ENCODE measurements at places on chromosomes 12 and 14.
A peak's percentile ranks its signal among the peaks of the same experiment; 100 is the strongest.

GRCh38 chr12:49720214-49720613 is 13.0 kb upstream of the FMNL3 start:
- DNase-seq, result no peak

- DNase-seq, result no peak
Measured at GRCh38 chr12:122646517-122647217, 56.5 kb downstream of the HCAR2 start.

DNA sequence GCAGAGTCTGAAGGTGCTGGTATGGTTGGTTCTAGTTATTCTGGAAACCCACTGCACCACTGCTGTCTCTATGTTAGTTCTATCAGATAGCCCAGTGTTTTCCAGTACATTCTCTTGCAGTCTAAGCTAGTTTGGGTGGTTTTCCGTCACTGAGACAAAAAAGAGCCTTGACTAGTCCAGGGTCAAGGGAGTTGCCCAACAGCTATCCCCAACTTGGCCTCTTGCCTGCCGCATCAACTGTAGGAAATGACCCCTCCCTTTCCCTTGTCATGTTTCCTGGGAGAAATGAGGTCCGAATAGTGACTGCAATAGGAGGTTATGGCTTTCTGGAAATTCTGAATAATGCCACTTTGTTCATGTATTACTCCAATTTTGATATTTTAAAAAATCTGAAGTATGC is 160.4 kb downstream of the EFCAB11 start:
- DNase-seq, result no peak

- no peak for DNase-seq
Measured at GRCh38 chr14:91381801-91382670, 35.6 kb downstream of the CCDC88C start.

- DNase-seq, result no peak
Measured at GRCh38 chr12:124804011-124804621, 59.5 kb downstream of the SCARB1 start.

GRCh38 chr12:116959845-116960514 is 49.2 kb downstream of the FBXW8 start:
- peak; percentile 6 for DNase-seq

DNA sequence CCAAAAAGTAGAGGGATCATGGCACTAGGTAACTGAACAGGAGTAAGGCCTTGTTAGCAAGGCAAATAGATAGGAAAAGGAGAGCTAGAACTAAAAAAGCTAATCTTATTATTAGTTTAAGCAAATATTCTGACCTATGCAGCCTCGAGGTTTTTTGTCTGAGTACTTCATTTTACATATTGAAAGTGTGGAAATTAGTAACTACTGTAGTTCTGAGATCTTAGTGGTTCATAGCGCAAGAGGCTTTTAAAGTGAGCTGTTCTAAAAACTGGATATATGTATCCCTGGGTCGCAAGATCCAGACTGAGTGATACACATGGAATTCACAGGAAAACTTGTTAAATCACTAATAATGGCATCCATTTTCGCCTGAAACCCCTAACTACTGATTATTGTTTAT is 411.0 kb upstream of the SOX5 start:
- no peak for DNase-seq

DNA sequence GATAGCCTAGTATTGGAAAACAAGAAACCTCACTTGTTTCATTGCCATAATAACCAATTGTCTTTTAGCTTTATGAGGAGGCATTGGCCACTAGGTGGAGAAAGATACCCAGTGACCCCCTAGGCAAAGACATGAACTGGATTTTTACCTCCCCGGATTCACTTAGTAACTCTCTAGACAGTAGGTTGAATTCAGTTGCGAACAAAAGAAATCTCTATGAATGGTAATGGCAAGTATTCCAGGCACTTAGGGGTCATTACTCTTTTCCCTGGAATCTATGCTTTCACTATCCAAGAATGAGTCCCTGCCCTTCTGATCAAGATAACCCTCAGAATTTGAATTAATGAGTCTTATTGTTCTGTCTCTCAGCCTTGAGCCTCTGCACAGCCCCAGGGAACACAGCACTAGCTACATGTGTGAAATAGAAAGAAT is 29.5 kb upstream of the RHOJ start:
- no peak for DNase-seq

- no peak for DNase-seq
Measured at GRCh38 chr12:95208678-95209077, 8.6 kb downstream of the FGD6 start.

GRCh38 chr14:87935081-87935828 is 57.7 kb downstream of the GALC start:
- DNase-seq, result no peak

- no peak for DNase-seq
Measured at GRCh38 chr14:93150227-93151208, 34.2 kb downstream of the MOAP1 start.

DNA sequence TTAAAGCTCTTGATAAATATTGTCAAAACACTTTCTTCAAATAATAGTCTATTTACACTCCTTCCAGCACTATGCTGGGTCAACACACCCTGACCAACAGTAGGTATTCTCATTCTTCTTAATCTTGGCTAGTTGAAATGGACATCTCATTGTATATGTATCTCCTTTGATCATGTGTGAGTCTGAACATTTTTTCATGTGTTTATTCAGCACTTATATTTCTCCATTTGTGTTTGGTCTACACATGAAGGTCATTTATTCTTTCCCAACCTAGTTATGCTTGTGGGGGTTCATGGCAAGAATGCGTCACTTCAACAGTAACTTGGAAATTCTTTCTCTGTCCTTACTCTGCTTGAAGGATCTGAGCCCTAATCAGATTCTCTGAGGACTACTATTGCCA is 133.1 kb upstream of the ARID2 start:
- DNase-seq, result no peak

GRCh38 chr12:131905081-131905629 is 10.7 kb downstream of the ULK1 start:
- DNase-seq, result no peak

GRCh38 chr12:55699471-55700055 is 8.1 kb downstream of the ITGA7 start:
- no peak for DNase-seq

DNA sequence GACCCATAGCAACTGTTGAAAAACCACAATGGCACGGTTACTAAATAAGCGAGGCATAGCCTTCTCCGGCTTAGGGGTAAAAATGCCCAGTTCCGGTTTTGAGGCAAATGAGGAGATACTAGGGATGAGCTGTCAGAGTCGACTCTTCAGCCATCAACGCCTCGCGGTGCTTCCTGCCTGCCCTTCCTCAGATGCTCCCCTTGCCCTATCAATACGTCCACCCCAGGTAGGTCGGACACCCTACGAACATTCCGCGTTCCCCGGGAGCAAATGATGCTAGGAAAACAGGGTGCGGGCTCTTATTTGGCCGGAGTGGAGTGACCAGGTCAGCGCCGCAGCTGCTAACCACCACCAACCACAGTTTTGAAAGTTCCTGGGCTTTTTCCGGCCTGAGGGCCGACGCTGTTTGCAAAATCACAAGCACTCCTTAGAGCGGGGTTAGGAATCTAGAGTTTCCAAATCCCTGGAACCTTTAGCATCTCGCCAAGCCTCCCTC is 1.2 kb downstream of the SRSF9 start:
- no peak for DNase-seq

DNA sequence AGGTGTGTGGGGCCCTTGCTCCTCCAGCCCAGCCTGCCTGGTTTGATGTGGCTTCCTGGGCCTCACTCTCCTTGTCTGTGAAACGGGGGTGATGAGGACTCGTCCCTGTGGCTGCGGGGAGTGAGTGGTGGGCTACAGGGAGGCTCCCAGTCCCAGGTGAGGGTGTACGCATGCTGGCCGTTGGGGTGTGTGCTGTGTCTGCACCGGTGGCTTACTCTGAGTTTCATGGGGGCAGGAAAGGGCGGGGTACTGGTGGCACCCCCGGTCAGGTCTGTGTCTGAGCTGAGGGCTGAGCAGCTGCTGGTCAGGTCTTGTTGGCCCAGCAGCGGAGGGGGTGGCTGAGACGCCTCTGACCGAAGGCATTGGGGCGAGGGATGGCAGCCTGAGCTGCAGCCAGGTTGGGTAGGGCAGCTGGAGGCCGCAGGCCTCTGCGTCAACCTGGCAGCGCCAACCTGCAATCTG is 11.2 kb downstream of the ULK1 start:
- no peak for DNase-seq

GRCh38 chr12:24719293-24719721 is 229.6 kb downstream of the BCAT1 start:
- DNase-seq, result no peak

GRCh38 chr14:61866932-61867920 is 105.0 kb downstream of the SNAPC1 start:
- no peak for DNase-seq

- no peak for DNase-seq
Measured at GRCh38 chr14:90797919-90798318, 18.3 kb downstream of the TTC7B start.

GRCh38 chr14:57875296-57875695 is 9.4 kb upstream of the SLC35F4 start:
- DNase-seq, result no peak

DNA sequence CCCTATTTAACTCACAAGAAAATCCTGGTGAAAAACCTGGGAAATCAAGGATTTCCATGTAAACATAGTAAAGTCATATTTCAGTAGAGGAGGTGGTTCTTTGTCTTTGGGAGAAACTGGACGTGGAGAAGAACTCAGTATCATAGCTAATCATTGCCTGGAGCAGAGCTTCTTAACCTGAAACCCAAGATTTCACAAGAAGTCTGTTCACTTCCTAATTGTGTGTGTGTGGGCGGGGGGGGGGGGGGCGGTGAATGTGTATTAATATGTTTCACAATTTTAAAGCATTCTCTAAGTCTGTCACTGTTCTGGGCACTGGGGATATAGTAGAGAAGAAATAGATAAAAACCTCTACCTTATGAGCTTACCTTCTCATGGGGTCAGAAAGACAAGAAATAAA is 96.7 kb upstream of the PPP4R3A start:
- no peak for DNase-seq

DNA sequence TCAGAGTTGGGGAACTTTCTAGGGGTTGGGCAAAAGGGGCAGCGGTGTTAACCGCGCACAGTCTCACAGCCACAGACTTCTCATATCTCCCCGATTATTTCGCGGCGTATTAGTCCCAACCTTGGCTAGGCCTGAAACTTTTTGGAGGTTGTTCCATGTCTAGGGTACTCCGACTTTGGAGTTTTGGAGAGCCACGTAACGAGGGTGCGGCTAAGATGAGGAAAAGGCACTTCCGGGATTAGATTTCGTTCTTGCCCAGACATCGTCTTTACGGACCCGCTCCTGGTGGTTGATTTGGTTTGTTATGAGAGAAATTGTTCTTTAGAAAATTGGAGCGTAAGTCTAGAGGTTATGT is 513 bp downstream of the CCNK start:
- DNase-seq, result peak; percentile 7

GRCh38 chr14:59306775-59307174 is 118.3 kb downstream of the DAAM1 start:
- DNase-seq, result no peak

DNA sequence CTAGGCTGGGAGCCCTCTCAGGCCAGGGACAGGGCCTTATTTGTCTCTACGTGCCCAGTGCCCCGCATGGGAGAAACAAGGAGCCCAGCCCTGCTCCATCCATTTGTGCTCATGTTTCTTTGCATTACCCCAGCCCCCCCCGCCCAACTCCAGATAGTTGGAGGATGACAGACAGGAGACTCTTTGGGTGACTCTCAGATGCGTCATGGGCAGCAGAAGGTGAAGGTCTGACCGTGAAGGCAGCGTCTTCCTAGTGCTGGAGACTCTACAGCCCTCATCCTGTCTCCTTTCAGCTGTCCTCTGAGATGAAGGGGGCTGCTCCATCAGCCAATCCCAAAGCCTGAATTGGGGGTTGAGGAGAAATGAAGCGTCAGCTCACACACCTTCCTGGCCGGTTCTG is 283 bp upstream of the PSMB11 start:
- no peak for DNase-seq

DNA sequence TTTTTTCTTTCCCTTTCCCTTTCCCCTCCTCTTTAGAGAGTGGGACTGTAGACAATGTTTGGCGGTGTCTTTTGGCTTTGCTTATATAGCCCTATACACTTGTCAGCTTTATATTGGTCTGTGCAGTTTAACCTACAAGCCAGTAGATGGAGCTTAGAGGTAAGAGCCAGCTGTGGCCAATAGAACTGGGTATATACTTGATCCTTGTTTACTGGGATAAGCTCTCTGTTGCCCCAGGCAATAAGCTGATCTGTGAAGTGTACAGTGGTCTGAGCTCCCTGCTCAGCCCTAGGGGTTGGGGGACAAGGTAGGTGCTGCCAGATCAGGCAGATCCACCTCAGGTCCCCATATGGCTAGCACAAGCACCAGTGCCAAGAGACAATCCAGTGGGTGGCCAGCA is 434.1 kb downstream of the NOVA1 start:
- no peak for DNase-seq

DNA sequence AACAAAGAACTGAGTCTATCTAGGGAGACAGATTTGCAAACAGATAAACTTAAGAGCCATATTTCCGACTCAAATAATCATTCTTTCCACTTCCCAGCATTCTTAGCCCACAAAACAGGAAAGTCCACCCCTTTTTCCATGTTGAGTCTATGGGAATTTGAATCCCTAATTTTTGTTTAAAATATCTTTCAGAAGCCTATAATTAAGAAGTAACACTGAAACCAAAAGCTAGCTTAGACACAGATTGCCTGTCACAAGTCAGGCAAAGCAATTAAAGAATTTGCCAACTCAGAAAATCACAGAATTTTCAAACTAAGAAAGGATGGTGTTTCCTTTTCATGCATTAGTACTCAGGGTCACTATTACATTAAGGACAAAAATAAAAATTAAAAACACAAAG is 17.0 kb downstream of the ATP2B1 start:
- DNase-seq, result no peak

DNA sequence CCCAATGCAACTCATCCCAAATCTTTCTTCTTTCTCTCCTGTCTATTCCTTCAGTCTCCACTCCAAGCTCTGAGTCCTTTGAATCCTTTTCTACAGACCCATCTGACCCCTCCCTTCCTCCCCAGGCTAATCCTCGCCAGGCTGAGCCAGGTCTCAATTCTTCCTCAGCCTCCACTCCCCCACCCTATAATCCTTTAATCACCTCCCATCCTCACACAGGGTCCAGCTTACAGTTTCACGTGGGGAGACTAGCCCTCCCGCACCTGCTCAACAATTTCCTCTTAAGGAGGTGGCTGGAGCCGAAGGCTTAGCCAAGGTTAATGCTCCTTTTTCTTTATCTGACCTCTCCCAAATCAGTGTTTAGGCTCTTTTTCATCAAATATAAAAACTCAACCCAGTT is 63.8 kb downstream of the MOK start:
- DNase-seq, result no peak

GRCh38 chr12:56836800-56837663 is 73.9 kb downstream of the HSD17B6 start:
- DNase-seq, result no peak

- no peak for DNase-seq
Measured at GRCh38 chr12:83378186-83378727, 691.6 kb downstream of the TMTC2 start.

GRCh38 chr14:104226421-104227383 is 88.3 kb downstream of the KIF26A start:
- no peak for DNase-seq
